GM20000 (cell line): ENCODE measurements at places on chromosomes 12 and 14.
A peak's percentile ranks its signal among the peaks of the same experiment; 100 is the strongest.

DNA sequence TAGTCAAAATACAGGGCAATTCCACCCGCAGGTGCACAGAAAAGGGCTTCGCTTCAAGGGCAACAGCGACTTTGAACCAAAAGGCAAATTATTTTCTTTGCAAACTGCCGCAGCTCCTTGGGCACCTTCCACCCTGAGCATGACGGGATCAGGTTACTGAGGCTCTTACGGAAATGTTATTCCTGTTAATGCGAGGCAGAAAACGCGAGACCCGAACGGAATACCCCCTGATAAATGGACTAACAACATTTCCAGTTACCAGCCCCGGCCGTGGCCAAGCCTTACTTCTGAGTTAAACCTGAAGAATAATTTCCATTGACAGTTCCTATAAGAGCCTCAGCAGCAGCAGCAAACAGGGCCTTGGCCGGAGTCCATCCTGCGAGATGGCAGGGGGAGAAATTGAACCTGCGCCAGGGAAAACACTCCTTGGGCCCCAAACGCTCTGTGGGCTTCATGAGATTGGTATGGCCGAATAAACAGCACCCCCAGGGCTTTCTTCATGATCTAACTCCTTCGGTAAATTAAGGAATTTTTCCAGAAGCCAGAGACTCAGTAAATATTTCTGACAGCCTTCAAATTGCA, 70.0 kb upstream of the DICER1 start:
- DNase-seq: no peak

DNA sequence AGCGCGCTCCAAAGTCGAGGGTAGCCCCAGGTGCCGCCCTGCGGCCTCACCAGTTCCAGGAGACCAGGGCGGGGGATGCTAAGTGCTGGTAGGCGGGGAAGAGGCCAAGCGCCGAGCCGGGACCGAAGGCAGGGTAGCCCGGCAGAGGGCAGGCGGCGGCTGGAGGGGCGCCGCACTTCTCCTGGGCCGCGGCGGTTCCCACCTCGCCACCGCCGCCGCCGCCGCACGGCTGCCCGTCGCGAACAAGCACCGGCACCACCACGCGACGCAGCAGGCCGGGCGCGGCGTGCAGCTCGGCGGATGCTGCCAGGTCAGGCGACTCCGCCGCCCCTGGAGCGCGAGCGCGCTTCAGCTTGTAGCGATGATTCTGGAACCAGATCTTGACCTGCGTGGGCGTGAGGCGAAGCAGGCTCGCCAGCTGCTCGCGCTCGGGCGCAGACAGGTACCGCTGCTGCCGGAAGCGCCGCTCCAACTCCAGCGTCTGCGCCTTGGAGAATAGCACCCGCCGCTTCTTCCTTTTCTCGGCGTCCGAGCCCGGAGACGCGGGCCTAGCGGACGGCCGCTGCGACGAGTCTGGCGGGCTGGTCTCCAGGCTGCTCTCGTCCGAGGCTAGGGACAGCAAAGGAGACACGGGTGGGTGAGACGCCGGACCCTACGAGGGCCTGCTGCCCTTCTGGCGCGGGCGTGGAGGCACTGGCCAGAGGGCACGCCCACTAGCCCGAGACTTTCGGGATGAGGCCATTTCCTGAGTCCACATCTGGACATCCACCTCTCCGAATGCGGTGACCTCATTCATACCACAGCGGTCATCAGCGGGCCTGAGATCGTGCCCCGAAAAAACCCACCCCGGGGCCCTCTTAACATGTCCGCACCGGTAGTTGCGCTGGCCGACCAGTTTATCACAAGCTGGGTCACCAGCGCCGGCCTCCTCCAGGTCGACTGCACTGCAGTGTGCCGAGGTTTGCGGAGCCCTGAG, 1.3 kb downstream of the NKX2-8 start:
- peak; percentile 52 for DNase-seq

DNA sequence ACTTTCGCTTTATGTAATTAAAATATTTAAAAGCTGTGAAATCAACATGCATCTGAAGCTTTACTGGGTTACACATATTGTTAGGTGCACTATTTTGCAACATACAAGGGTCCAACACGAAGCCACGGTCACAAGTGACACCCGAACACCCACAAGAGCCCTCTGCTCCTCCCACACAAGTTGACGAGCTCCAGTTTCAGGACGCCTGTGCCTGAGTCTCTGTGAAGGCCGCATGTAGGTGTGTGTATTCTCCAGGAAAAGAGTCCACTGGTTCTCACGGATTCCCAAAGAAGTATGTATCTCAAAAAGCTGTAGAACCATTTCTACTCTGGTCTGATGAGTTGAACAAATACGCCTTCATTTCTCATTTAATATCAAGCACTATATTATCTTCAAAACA, 12.0 kb downstream of the SLC15A4 start:
- no peak for DNase-seq

- DNase-seq: no peak
These were observed 31.2 kb downstream of the CCDC59 start for GRCh38 chr12:82326905-82327503.
